ENCODE measurements at places on chromosomes 12 and 14.

DNA sequence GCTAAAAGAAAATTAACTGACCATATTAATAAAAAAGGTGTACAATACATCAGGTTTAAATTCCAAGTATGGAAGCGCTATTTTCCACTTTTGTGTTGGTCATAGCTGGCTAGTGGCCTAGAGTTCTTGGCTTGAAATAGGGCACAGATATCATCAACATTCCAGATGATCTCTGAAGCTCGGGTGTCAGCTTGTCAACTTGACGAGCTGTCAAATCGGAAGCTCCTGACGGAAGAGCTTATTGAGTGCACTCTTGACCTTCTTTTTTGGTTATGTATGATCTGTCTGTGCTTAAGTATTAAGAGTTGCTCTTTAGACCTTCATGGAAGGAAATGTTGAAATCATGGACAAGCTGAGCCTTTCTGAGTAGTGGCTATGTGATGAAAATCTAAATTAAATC, 177.9 kb downstream of the APAF1 start:
- DNase-seq: no peak

DNA sequence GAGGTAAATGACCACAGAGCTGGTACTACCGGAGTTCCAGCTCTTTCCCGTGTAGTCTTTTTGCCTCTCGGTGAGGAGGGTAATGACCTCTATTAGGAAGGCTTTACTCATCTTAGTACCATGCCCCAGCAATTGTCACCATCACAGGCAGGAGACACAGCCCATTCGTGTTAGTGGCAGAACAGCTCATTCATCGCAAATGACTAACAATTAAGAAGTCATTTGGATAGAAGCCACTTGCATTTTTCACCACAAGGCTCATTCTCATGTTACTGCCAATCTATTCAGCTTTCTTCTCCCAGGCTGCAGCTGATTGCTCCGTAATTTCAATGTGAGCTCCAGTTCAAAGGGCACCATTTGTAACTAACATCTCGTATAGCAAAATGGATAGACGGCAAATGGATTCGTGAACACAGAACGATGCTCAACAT, 718.8 kb upstream of the TMEM132C start:
- DNase-seq: no peak

DNA sequence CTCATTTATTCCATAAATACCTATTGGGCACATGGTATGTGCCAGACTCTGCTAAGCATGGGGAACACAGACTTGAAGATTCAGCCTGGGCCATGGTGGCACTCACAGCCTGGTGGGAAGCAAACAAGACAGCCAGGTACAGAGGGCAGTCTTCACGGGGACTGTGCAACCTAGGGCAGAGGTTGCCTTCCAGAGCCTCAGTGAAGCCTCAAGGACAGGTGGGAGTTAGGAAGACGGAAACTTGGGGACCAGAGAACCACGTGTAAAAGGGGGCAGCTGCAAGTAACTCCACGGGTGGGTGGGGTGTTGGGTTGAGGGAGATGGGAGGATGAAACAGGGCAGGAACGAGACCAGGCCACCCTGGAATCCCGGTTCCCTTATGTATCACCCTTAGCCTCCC, 980 bp upstream of the LTBR start:
- no peak for DNase-seq

GRCh38 chr14:20477211-20477876, 8.1 kb downstream of the PNP start:
- peak; percentile 11 for DNase-seq

- peak; percentile 14 for DNase-seq
Measured at GRCh38 chr14:56490379-56490778, 89.2 kb upstream of the TMEM260 start.

DNA sequence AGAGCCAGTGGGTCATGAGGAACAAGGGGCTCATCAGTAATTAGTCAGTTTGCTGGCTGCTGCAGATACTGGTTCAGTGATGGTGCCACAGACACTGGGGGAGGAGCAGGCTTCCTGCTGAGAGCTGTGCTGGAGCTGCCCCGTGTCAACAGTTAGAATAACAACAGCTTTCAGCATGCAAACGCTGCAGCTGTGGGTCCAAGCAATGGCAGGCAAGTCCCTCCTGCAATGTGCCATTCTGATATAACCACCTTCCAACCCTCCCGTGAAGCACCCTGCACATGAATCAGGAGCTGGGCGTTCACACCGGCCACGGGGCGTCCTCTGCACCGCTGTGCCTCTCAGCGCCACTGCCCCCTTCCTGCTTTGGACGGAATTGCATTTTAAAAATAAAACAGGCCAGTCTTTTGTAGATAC, 258.4 kb upstream of the SFSWAP start:
- DNase-seq: no peak

DNA sequence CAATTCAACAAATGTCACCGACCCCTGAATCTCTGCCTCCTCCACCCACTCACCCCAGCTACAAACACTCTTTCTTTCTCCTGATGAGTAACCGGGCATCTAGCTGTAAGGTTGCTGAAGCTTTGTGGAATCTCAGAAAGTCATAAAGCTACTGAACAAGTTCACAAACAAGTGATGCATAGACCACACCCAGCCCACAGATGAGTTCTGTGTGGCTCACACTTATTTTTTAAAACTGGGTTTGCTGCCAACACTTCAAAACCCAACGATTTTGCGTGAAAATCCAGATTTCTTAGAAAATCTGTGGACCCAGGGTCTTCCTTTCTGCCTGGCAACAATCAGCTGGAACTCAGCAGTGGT, 96.1 kb downstream of the APAF1 start:
- no peak for DNase-seq

GRCh38 chr14:74015963-74016362, 3.1 kb downstream of the ENTPD5 start:
- DNase-seq: no peak

GRCh38 chr12:89936631-89937030, 228.0 kb upstream of the ATP2B1 start:
- no peak for DNase-seq

GRCh38 chr12:108712165-108712924, 19.0 kb downstream of the CORO1C start:
- no peak for DNase-seq

- no peak for DNase-seq
Measured at GRCh38 chr12:126782083-126782482, 1484.9 kb upstream of the TMEM132C start.

DNA sequence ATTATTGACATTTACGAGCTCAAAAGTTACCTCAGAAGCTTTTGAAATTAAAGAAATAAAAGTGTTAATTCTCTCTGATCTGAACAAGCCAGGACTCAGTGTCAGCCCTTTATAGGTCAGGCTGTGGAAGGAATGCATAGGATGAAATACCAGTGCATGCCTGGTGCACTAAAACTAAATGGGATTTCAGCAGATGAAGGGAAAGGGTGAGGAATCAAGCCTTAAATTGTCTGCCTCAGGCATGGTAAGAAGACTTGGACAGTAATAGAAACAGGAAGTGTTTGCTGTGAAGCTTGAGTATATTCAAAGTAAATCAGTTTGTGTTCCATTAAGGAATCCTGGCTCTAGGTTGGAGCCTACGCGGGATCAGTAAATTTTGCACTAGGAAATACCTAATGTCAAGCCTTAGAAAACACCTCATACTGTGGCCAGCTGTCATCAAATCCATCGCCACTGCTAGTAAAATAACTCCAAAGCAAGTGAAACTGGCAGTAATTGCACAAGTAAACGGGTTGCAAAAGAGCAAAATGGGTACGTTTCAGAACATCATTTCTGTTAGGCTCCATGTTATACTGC, 76.3 kb downstream of the PDE3A start:
- DNase-seq: no peak

DNA sequence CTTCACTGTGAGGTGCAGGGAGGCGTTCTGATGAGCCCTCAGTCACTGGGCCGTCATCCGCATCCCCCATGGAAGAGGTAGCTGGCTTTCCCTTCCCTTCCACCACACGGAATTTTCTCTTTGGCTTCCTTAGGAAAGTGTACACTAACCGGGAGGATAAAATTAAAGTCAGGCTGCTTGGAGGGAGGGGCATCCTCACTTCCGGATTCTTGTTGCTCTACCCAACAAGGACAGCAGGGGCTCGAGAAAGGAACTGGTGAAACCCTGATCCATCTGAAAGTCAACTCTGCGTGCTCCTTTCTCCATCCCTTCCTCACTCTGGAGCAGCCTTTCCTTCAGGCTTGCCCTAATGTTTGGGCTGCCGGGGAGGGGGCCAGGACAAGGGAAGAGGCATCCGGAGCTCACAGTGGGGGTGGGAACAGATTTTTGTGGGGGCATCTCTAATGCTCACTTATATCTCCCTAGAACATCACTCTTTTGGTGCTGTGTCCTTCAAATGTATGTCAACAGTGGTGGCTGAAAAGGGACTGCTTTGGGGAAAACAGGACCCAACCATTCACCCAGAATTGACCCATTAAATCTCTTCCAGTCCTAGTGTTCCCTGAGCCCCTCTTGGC, 101.4 kb upstream of the FKBP4 start:
- DNase-seq: no peak

GRCh38 chr12:124509300-124509675, 58.1 kb downstream of the NCOR2 start:
- DNase-seq: no peak

DNA sequence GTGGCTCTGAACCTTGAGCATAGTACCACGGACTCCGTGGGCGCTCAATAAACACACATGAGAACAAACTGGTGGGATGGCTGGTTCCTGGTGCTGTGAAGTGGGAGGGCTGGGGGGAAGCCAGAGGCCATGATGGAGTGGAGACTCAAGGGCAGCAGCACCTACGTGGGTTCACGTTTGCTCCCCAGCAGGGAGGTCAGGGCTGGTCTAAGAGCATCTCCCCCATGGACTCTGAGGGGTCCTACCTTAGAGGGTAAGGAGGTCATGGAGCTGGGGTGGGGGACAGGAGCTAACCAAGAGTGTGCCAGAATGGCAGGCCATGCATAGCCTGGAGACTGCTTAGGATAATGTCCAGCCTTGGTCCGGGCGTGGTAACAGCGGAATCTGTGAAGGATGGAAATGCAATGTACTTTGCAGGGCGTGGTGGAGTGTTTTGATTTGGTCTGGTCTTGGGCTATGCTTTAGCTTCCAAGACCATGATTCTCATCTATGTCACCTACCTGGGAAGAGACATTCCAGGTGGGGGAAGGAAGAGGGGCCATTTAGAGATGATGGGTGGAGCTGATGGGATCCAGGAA, 103.0 kb downstream of the PRMT8 start:
- DNase-seq: no peak

- DNase-seq: no peak
Measured at GRCh38 chr12:54932038-54932437, 52.5 kb downstream of the TESPA1 start.

- DNase-seq: no peak
Measured at GRCh38 chr14:26709019-26709418, 111.2 kb upstream of the NOVA1 start.

- no peak for DNase-seq
Measured at GRCh38 chr14:59698793-59699192, 122.2 kb upstream of the CCDC175 start.

DNA sequence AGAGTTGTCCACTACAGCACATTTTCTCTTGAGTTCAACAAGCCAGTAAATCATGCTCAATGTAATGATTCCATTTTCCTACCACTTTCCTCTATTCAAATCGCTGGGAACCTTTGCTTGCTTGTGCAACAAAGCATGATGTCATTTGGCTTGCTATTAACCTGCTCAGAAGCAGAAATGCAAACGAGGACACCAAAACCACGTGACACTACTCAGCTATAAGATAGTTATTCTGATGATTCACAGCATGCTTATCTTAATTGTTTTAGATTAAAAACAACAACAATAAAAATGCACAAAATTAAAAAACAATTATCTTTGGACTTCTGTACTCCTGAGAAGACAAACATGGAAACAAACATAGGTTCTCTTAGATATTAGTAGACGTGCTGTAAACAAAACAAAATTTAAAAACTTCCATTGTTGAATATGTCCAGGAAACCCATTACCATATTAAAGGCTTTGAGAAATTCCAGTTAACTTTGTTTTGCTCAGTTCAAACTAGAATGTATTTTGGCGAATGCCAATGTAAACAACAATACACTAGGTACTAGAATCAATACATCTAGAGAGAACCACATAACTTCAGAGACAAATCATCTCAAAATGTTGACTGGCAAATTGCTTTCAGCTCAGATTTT, 77.5 kb upstream of the KRAS start:
- no peak for DNase-seq

GRCh38 chr14:61627612-61628011, 67.7 kb upstream of the HIF1A start:
- no peak for DNase-seq

DNA sequence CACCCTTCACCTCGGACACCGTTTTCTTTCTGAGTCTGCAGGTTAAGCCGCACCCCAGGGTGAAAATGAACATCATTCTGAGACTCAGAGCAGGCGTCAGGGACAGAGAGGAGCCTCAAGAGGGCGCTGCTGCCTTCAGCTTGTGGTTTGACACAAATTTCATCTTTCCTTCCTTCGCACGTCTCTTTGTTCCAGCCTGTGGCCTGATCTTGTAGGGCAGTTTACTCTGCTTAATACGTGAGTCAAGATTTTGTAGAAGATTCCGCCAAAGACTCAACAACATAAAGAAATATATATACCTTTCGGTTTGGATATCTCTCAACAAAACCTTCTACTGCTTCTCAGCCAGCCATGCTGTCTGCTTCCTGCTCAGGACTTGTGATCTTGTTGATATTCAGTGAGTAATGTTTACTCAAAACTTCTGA, 329.3 kb upstream of the OR4E1 start:
- DNase-seq: peak; percentile 1

GRCh38 chr12:133180669-133181068, 626 bp upstream of the ZNF268 start:
- DNase-seq: no peak

DNA sequence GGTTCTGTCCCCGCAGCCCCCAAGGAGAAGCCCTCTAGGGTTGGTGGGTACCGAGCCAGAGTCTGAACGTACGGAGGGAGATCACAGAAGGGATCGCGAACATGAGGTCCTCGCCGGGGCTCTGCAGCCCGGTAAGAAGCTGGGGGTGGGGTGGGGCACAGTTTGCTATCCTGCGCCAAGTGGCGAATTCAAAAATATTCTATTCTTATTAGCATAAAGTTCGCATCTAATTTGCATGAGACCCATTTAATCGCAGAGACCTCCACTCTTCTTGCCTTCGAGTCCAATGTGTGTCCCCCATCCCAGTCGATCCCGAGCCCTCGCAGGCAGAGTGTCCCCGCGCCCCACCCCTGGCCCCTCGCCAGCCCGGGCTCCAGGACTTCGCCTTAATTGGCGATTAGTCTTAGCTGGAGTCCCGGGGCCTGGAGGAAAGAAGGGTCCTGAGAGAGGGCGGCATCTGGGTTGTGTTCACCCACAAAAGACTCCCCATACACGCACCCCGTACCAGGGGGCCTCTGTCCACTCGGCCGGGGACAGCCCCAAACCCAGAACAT, 604 bp upstream of the ARHGEF25 start:
- DNase-seq: no peak

Data from midbrain (tissue), 1 donor.